ENCODE measurements at places on chromosomes 12 and 14. TPM values are rescaled to one million over a fixed set of nuclear protein-coding genes. Genes with fewer than 3 reads are reported as not detected.
A peak's percentile ranks its signal among the peaks of the same experiment; 100 is the strongest.

DNA sequence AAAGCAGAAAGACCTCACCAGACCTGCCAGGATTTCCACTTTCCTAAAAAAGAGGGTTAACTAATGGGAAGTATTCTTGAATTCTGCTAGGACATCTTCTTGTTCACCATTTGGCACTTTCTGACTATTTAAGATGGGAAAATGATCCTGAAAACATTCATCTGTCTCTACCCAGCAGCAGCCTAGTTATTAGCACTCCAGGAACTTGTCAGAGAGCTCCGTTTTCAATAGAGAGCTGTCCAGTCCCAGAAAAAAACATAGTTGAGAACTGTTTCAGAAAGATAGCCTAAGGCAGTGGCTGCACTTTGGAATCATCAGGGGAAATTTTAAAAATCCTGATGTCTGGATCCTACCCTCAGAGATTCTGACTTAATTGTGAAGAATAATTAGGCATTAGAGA is 22.1 kb upstream of the CEP83 start:
- no peaks in the 10 kb centered on the region for H3K36me3 ChIP-seq
- no peaks in the 10 kb centered on the region for H3K27me3 ChIP-seq
- no peak overlapping the region for H3K4me3 ChIP-seq
- no peak overlapping the region for H3K27ac ChIP-seq

DNA sequence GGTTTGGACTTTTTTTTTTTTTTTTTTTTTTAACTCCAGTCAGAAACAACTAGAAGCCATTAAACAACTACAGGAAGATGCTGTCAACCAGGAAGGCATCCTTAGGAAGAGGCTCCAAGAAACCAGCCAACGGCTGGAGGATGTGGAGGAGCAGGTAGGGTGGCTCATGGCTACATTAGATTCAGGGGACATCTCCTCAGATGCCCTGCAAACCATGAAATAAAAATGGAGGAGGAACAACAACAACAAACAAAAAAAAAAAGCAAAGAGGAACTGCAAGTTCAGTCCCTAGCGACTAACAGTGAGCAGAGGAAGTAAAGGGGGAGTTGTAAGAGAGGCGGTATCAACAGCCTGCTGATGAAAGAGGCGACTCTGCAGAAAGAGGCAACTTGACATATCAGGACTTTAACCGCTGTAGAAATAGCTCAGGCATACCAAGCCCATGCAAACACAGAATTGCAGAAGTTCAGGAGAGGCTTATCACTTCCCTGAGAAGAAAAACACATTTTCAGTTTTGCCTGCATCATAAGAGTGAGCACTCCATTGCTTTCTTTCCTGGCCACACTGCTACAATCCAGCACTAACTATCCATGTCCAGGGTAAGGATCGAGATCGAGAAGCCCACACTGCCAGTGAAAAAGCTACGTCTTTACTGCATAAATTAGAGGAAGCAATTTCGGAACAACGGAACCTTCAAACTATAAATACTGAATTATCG is 103.5 kb upstream of the BCAT1 start:
- H3K27me3 ChIP-seq, result no peaks in the 10 kb centered on the region
- H3K27ac ChIP-seq, result peak overlapping the region; percentile 42
- H3K4me3 ChIP-seq, result no peak overlapping the region
- H3K4me1 ChIP-seq, result no peaks in the 10 kb centered on the region

DNA sequence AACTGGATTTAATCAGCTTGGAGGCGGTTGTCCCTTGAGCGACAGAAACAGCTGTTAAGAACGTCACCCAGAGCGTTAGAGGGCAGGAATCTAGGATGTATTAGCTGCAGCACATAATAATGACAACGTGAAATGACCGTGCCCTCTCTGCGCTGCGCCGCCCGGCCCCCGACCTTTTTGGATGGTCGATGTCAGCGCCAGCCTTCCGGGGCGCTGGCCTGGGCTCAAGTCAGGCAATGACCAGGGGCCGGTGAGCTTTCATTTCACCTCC is 427 bp upstream of the TMEM120B start:
- peak overlapping the region; percentile 82 for H3K27ac ChIP-seq
- no peaks in the 10 kb centered on the region for H3K36me3 ChIP-seq
- no peaks in the 10 kb centered on the region for H3K27me3 ChIP-seq

DNA sequence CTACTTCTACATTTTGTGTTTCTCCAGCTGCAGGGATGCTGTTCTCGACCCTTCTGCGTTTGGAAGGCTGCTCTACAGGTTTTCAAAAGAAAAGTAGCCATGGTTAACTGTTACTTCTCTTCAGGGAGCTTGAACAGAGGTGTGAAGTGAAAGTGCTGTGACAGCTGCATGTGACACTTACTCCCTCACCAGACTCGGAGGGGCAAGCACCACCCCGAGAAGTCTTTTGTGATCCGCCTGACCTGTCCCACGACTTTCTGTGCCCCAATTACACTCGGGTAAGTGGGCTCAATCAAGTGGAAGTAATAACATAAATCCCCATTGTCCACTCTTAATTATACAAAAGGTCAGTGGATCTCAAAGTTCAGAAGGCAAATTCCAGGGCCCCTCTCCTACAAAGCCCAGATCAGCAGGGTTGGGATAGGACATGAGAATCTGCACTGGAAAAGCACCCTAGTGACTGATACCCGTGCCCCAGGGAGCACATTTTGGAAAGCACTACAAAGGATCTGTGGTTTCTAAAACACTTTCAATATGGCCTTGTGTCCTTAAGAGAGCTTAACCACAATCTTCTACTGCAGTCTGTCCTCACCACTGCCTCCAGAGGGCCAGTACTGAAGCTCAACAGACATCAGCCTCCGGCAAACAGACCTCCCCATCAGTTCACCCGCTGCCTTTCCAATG is 11.5 kb downstream of the FICD start:
- peaks cover 88% of the 10 kb centered on the region for H3K36me3 ChIP-seq
- no peak for DNase-seq
- no peak overlapping the region for H3K27ac ChIP-seq
- H3K4me1 ChIP-seq, result no peaks in the 10 kb centered on the region

- peak overlapping the region; percentile 90 for H3K4me3 ChIP-seq
- peaks cover 43% of the 10 kb centered on the region for H3K36me3 ChIP-seq
- DNase-seq, result no peak
- H3K27ac ChIP-seq, result peak overlapping the region; percentile 85
- no peaks in the 10 kb centered on the region for H3K27me3 ChIP-seq
Measured at GRCh38 chr14:77458249-77458950, 507 bp downstream of the AHSA1 start.

GRCh38 chr14:81234278-81234677 is 13.5 kb upstream of the GTF2A1 start:
- DNase-seq, result no peak
- H3K27ac ChIP-seq, result no peak overlapping the region
- H3K36me3 ChIP-seq, result no peaks in the 10 kb centered on the region

- no peaks in the 10 kb centered on the region for H3K36me3 ChIP-seq
- peaks cover 10% of the 10 kb centered on the region for H3K27me3 ChIP-seq
- no peak overlapping the region for H3K4me3 ChIP-seq
- DNase-seq, result no peak
Measured at GRCh38 chr12:131675126-131676080, 35.5 kb upstream of the SFSWAP start.

DNA sequence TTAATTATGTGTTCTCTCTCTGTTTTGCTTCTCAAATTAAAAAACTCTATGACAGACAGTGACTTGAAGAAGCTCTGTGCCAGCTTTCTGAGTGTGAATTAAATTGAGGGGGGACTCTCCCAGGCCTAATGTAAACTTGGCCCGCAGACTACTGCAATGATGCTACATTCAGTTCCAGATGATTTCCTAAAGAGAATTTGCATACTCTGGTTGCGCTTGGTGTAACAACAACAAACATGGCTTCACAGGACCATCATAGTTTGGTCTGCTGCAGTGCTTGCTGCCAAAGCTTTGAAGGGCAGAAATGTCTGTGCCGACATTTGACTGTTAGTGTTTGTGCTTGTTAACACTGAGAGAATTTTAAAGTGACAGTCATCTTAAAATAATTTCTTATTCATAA is 25.0 kb downstream of the CFAP54 start:
- no peaks in the 10 kb centered on the region for H3K27me3 ChIP-seq
- H3K4me1 ChIP-seq, result peaks cover 35% of the 10 kb centered on the region
- no peak for DNase-seq
- no peak overlapping the region for H3K4me3 ChIP-seq
- no peak overlapping the region for H3K27ac ChIP-seq

- no peaks in the 10 kb centered on the region for H3K27me3 ChIP-seq
- no peaks in the 10 kb centered on the region for H3K4me1 ChIP-seq
- H3K4me3 ChIP-seq, result no peak overlapping the region
- no peaks in the 10 kb centered on the region for H3K36me3 ChIP-seq
- H3K27ac ChIP-seq, result no peak overlapping the region
Measured at GRCh38 chr14:80134321-80134720, 77.0 kb downstream of the DIO2 start.

GRCh38 chr14:22737052-22737451 is 29.4 kb upstream of the OXA1L start:
- no peak overlapping the region for H3K27ac ChIP-seq
- H3K4me1 ChIP-seq, result no peaks in the 10 kb centered on the region
- no peaks in the 10 kb centered on the region for H3K27me3 ChIP-seq
- DNase-seq, result no peak
- no peaks in the 10 kb centered on the region for H3K36me3 ChIP-seq

- no peak for DNase-seq
- no peaks in the 10 kb centered on the region for H3K4me1 ChIP-seq
- no peaks in the 10 kb centered on the region for H3K36me3 ChIP-seq
Measured at GRCh38 chr12:132300789-132301722, 28.3 kb downstream of the GALNT9 start.

DNA sequence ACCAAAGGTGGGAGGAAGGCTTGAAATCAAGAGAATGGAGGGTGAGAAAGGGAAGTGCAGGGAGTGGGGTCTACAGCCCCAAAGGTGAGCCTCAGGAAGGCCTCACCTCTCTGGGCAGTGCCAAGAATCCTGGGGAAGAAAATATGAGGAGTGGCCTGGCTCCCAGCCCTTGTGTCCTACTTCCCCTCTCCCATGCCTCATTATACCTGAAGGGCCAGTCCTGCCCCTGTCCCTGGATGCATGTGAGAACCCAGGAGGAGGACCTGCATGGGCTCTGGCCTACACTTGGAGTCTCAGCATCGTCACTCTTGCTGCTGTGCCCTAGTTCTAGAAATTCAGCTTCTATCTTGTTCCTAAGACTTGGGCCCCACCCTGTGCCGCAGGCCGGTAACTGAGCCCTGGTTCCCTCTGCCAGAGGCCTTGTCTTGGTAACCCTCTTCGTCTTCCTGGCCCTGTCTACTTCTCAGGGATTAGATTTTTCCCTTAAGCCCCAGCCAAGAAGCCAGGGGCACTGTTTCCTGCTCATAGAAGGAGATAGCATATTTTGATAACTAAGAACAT is 10.9 kb upstream of the MYH7 start:
- no peaks in the 10 kb centered on the region for H3K36me3 ChIP-seq
- no peaks in the 10 kb centered on the region for H3K4me1 ChIP-seq
- H3K4me3 ChIP-seq, result no peak overlapping the region
- DNase-seq, result no peak
- H3K27ac ChIP-seq, result no peak overlapping the region

DNA sequence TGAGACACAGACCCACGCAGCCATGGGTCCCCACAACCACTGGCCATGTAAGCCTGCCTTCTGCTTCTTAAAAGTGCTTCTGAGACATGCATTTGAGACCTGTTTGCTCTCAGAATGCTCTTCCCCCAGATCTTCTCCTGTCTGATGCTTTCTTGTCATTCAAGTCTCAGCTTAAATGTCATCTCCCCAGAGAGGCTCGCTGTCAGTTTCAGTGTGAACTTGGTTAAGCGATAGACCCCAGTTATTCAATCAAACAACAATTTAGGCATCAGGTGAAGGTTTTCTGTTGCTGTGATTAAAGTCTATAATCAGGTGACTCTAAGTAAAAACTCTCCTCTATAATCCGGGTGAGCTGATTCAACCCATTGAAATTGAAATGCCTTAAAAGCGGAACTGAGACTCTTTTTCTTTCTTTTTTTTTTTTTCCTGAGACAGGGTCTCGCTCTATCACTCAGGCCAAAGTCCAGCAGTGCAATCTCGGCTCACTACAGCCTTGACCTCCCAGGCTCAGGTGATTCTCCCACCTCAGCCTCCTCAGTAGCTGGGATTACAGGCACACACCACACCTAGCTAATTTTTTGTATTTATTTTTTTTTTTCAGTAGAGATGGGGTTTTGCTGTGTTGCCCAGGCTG is 123.4 kb downstream of the KSR2 start:
- H3K27ac ChIP-seq, result no peak overlapping the region
- H3K36me3 ChIP-seq, result no peaks in the 10 kb centered on the region
- no peaks in the 10 kb centered on the region for H3K4me1 ChIP-seq
- no peak overlapping the region for H3K4me3 ChIP-seq
- DNase-seq, result no peak

DNA sequence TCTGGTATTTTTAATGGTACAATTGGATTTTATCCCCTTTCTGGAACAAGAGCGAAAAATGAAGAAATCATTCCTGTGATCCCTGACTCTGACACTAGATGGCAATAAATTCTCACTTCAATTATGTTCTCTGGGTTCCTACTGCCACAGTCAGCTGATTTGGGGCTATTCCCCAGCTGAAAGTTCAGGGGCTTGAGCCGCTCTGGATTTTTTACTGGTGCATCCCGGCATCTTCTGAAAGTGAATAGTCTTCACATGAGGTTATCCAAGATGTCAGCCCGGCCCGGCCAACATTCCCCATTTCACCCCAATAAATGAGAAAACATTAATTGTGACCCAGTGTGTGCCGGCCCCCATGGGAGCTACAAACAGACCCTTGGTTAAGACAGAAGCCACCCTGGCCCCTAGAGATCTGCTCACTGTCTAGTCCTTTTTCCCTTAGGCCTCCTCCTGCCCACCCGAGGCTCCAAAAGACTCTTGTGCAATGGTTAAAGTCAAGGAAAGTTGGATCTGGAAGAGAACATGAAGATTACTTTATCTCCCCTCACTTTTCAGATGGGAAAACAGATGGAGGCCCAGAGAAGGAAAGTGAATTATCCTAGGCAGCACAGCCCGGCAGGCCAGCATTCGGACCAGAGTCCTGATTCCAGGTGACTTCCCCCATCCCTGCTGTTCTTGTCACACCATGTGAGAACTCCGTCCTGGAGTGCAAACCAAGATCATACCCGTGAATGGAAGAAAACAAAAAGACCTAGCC is 20.8 kb downstream of the CKAP4 start:
- no peak for DNase-seq
- H3K4me3 ChIP-seq, result no peak overlapping the region
- no peak overlapping the region for H3K27ac ChIP-seq

DNA sequence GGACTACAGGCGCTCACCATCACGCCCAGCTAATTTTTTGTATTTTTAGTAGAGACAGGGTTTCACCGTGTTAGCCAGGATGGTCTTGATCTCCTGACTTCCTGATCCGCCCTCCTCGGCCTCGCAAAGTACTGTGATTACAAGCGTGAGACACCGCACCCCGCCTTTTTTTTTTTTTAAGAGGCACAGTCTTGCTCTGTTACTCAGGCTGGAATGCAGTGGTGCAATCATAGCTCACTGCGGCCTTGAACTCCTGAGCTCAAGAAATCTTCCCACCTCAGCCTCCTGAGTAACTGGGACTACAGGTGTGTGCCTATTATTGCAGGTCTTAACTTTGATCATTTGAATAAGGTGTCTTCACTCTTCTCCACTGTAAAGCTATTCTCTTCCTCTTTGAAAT is 5.3 kb upstream of the GLTP start:
- H3K36me3 ChIP-seq, result no peaks in the 10 kb centered on the region
- H3K4me3 ChIP-seq, result no peak overlapping the region
- no peak overlapping the region for H3K27ac ChIP-seq

- no peak overlapping the region for H3K27ac ChIP-seq
- H3K4me3 ChIP-seq, result no peak overlapping the region
- H3K4me1 ChIP-seq, result no peaks in the 10 kb centered on the region
- H3K27me3 ChIP-seq, result no peaks in the 10 kb centered on the region
- H3K36me3 ChIP-seq, result no peaks in the 10 kb centered on the region
Measured at GRCh38 chr12:104546575-104546974, 89.8 kb downstream of the CHST11 start.

ZC2HC1C gene
- 4.6 TPM for polyA plus RNA-seq

PLD4 gene
- polyA plus RNA-seq, result not detected

DDN gene
- polyA plus RNA-seq, result not detected

POTEM gene
- polyA plus RNA-seq, result not detected

All from sigmoid colon (tissue), 7 donors.